ENCODE measurements at places on chromosomes 1 and 21.

GRCh38 chr1:154998201-154998780, 4.3 kb upstream of the ZBTB7B start:
- DNase-seq, result no peak

- DNase-seq, result no peak
Observed at GRCh38 chr21:45073301-45074047, 906 bp upstream of the ADARB1 start.

GRCh38 chr1:171158096-171158495, 27.0 kb upstream of the FMO2 start:
- no peak for DNase-seq

GRCh38 chr1:4703646-4704045, 49.2 kb downstream of the AJAP1 start:
- no peak for DNase-seq

GRCh38 chr1:186633116-186633515, 47.1 kb downstream of the PTGS2 start:
- no peak for DNase-seq

DNA sequence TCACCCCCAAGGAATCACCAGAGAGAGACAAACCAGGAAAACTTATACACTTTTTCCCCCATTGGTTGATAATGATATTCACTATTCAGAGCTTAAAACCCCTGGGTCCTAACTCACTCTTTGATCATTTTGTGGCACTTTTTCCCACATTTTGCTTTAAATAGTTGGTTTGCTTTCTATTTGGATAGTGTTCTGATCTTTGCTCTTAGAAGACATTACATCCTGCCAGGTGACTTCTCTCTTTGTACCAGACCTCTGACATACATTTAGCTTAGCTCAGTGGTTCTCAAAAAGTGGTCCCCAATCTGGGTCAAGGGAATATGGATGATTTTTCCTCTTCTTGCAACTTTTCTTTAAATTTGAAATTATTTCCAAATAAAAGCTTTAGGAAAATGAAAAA, 228.4 kb downstream of the RPS6KC1 start:
- no peak for DNase-seq

- DNase-seq, result no peak
Observed at GRCh38 chr1:167708940-167709389, 12.8 kb upstream of the MPZL1 start.

DNA sequence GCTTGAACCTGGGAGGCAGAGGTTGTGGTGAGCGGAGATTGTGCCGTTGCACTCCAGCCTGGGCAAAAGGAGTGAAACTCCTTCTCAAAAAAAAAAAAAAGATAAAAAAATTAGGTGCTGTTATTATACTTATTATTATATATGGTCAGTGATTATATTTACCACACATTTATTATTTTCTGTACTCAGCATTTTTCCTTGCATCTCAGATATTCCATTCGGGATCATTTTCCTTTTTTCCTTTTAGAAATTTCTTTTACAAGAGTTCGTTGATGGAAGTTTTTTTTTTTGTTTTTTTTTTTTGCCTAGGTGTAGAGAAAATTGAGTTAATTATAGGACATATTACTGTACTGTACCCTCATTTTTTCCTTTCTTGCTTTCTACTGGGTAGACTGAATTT, 13.5 kb downstream of the CCDC30 start:
- no peak for DNase-seq

- no peak for DNase-seq
Observed at GRCh38 chr21:17427831-17428483, 84.9 kb upstream of the CXADR start.

Measured in amniotic stem cell (primary cell).